H7 (cell line): ENCODE measurements at places on chromosomes 4 and X.

- DNase-seq, result no peak
Measured at GRCh38 chrX:77719388-77719787, 66.6 kb downstream of the ATRX start.

- no peak for DNase-seq
Measured at GRCh38 chrX:24478509-24478908, 13.4 kb downstream of the PDK3 start.

DNA sequence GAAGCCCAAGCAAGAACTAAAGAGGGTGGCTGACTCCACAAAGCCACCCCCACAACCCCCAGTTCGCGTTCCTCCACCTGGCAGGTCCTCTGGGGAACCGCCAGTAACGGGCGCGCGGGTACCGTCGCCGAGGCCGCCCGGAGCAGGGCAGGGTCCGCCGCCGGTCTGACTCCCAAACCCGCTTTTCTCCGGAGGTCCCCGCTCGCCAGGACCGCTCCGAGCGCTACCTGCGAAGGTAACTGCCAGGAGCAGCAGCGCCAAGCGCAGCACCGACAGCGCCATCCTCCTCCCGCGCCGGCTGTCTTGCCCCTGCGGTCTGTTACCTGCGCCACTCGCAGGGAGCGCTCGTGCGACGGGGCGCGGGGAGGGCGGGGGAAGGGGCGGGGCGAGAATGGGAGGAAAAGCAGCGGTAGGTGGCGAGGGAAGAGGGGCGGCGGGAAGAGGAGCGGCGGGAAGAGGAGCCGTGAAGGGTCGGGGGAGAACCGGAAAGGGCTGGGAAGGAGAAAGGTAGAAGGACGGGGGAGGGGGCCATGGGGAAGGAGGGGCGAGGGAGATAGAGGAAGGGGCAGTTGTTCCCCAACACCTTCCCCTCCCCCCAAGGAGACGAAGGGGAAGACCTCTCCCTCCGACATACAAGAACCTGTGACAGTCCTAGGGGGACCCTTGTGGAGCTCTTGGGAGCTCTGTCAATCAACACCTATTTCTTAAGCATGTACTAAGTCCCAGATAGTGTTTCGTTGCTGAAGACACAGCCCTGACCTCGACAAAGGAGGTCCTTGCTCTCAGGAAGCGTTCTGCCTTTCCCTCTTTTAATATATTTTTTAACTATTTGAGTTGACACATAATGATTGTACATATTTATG, at the start of gene SPINK2:
Gene SPINK2, minus strand, starts transcription at position 321 of the 863 bp plus-strand sequence. Its CDS starts 39 bp downstream, at position 282.
- peak; percentile 95 for DNase-seq

DNA sequence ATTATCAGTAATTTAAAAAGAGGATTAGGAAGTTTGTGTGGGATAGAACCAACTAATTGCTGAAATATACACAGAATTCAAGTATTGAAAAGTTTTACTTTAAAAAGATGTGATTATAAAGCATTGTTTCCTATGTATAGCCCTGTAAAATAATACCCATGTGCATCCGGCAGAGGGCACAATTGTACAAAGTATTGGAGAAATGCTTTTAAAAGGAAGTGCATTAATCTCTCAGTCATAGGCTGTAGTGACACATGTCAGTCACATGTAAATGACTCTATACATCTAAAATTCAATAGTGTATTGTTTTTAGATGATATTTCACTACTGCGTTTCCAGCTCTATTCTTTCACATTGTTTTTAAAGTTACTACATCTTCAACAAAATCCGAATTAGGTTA, 9.7 kb upstream of the GEMIN8 start:
- no peak for DNase-seq

GRCh38 chr4:165874791-165875371, 1.8 kb downstream of the TLL1 start:
- peak; percentile 70 for DNase-seq

DNA sequence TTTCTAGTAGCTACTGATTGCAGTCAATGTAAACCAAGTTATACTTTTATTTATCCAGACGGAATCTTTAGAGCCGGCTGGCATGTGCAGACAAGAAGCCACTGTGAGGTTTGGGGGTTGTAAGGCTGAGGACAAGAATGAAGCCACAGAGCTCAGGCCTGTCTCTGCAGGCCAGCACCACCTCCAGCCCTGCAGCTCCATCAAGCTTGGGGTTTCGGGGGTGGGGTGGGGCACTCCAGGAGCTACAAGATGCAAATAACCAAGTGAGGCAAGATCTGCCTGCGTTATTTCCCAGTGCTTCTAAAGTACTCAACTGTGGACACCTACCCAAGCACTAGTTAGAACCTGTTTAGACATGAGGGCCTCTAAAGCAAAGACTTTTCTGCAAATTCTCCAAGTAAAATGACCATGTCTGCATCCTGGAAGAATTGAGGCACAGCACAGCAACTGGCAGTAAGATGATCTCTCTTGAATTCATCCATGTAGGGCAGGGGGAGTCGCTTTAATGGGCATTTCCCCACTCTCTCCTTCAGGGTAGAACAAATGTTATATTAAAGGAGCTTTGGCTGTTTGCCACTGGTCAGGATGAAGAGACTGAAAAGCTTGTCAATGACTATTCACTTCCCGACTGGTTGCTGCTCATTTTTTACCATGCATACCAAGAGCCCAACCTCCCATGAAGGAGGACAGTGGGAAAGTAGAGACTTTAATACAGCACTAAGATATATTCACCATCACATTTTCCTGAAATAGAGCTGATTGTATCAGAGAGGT, 222.5 kb downstream of the MGST2 start:
- peak; percentile 48 for DNase-seq

DNA sequence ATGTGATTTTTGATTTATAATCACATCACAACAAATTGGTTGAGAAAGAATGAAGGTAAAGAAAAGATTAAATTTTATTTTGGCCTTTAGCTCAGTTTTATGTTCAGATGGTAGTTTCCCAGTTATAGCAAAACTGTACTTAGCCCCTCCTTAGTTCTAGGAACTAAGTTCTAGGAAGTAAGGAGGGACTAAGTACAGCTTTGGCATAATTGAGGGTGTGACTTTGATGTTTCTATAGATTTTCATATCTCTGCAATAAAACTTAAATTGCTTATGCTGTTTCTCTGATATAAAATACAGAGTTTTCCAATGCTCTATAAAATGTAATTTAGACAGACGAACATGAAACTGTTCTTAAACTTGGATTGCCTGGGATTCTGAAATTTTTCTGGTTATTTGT, 46.6 kb upstream of the SLC4A4 start:
- DNase-seq, result no peak

DNA sequence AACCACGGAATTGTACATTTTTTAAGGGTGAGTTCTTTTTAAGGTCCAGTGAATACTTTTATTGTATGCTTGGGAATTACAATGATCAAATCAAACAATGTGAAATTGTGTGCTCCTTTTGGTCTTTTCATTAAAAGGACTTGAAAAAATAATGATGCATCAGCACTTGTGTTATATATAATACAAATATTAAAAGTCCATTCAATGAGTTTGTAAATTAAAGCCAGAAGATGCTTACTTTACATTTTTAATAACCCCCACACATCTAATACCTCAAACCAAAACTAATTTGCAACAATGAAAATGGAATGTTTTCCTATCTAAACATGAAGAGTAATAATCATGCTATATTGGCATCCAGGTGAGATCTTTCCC, 369.8 kb upstream of the LCORL start:
- no peak for DNase-seq

GRCh38 chrX:40922307-40922706, 162.9 kb upstream of the USP9X start:
- peak; percentile 61 for DNase-seq

GRCh38 chr4:53161787-53162433, 204.0 kb downstream of the SCFD2 start:
- no peak for DNase-seq

GRCh38 chr4:123476089-123476488, 79.5 kb downstream of the SPRY1 start:
- no peak for DNase-seq

GRCh38 chrX:119783026-119783425, 8.4 kb downstream of the RPL39 start:
- DNase-seq, result no peak

DNA sequence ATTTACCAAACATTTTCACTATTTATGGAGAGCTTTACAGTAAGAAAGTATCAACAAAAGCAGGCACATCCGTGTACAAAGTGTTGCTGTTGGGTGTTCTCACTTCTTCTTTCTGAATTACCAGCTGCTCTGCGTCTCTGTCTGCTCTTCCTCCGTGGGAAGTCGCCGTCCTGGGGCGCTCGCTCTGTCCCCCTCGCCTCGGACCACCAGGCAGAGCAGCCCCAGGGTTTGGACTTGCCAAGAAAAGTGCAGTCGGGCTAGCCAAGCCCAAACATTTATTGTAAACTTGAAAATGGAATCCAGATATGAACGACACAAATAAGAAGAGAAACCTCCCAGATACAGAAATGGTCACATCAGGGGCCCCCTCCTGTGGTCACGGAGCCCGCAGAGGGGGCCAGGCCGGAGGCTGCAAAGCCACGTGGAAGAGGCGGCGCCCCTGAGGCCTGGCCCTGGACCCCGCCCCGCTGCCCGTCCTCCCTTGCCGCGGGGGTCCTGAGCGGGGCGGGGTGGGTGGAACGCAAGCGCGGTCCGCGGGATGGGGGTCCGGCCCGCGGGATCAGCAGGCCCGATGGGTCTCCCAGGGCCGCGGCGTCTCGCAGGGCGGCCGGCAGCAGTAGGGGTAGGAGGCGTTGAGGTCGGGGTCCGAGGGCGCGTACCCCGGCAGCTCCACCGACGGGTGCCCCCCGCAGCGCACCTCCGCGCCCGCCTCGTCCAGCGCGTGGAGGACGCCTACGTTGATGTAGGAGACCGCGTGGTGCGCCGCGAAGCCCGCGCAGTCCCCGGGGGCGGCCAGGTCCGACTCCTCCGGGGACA, 1.5 kb downstream of the TMEM271 start:
- DNase-seq, result peak; percentile 78

GRCh38 chr4:78168029-78168428, 110.9 kb downstream of the FRAS1 start:
- DNase-seq, result no peak

DNA sequence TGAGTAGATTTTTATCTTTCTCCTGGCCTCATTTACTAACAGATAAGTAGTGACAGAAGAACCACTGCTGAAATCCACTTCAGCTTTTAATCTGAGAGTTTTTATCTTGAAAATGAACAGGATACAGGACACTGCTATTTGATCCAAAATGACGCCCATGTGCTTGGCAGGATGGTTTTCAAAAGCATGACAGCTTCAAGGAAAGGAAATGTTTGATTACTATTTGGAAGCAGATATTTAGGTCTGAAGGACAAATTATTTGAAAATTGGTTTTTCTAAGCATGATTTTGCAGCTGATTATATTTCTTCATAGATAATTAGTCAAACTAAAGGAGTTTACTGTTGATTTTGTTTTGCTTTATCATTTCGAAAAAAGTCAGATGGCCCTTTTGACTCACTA, 11.1 kb downstream of the PACRGL start:
- DNase-seq, result no peak

- DNase-seq, result no peak
Measured at GRCh38 chrX:107477406-107477805, 28.0 kb downstream of the FRMPD3 start.

DNA sequence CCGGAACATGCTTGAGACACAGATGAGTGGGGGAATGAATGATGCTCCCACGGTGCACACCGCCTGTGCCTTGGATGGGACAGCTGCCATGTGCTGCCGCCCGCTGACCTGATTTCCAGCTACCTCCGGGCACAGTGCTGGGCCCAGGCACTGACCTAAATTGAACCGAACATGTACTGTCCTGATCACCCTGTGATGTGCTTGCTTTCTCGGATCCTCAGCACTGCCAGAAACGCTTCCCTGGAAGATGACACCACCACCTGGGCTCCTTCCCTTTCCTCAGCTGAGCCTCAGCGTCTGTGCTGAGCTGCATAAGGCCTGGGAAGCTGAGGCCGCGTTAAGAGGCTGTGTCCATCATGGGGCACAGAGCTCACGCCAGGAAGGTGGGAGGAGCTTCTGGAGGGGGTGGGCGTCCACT, 39.3 kb upstream of the MXD4 start:
- DNase-seq, result peak; percentile 38

DNA sequence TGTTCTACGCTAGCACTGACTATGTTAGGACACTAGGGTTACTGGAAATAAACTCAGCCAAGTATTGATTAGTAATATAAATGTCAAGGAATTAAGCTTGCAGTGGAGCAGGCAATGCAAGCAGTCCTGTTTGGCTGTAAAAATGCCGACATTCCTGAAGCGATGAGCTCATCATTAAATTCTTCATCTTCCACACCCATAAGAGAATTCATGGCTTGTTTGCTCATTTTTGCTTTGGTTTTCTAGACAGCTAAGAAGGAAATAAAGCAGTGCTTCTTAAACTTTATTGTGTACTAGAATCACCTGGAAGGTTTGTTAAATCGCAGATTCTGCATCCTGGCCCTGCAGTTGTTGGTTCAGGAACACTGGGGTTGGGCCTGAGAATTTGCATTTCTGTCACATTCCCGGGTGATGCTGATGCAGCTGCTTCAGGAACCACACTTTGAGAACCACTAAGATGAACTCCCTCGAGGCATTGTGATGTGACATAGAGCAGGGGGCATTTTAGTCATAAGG, 17.8 kb downstream of the ANXA3 start:
- no peak for DNase-seq

GRCh38 chr4:38837849-38838248, 18.8 kb downstream of the TLR6 start:
- DNase-seq, result no peak

DNA sequence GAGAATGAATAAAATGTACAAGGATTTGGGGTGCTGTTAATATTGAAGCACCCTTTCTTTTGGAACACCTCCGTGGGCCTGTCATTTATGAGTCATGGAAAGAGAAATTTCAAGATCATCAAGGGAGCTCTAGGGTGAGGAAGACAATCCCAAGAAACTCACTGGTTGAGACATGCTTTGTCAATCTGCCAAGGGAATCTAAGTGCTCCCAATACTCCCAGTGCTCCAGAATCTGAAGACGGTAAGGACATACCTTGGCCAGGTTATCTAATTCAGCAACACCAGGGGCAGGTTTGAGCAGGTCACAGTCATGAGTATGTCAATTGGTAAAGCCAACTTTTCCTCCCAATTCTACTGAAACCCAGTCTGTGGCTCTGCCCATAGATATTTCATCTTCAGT, 556.4 kb upstream of the CPEB2 start:
- no peak for DNase-seq

- no peak for DNase-seq
Measured at GRCh38 chrX:104877504-104877903, 311.5 kb downstream of the IL1RAPL2 start.

DNA sequence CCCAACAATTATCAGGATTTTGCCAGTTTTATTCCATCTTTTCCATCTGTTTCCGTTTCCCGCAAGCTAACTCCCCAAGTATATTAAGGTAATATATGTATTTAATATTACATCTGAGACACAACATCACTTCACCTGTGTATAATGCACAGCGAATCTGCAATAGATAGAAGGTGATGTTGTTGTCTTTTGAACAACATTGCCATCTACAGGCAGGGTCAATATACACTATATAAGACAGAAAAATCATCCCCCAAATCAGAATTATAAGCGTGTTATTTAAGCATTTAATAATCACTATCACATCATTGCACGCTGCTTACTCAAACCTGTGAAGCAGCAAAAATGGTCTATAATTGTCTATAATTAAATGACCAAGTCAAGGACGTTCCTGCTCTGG, 1115.5 kb downstream of the NLGN4X start:
- no peak for DNase-seq

- no peak for DNase-seq
Measured at GRCh38 chr4:20298986-20299385, 47.3 kb downstream of the SLIT2 start.
